Epithelial cell of umbilical artery (primary cell): ENCODE measurements at places on chromosomes 3 and 15. TPM values are rescaled to one million over a fixed set of nuclear protein-coding genes. Genes with fewer than 3 reads are reported as not detected.

The OXSR1 gene
- 29.0 and 33.1 TPM in 2 replicates for total RNA-seq

The SLC9C1 gene
- total RNA-seq, result not detected in 2 replicates

The PLA2G4D gene
- total RNA-seq, result not detected in 2 replicates

The WDR93 gene
- not detected in 2 replicates for total RNA-seq
